Upper lobe of right lung (tissue), 1 donor: ENCODE measurements at places on chromosomes 2 and 18. TPM values are rescaled to one million over a fixed set of nuclear protein-coding genes. Genes with fewer than 3 reads are reported as not detected.

DNA sequence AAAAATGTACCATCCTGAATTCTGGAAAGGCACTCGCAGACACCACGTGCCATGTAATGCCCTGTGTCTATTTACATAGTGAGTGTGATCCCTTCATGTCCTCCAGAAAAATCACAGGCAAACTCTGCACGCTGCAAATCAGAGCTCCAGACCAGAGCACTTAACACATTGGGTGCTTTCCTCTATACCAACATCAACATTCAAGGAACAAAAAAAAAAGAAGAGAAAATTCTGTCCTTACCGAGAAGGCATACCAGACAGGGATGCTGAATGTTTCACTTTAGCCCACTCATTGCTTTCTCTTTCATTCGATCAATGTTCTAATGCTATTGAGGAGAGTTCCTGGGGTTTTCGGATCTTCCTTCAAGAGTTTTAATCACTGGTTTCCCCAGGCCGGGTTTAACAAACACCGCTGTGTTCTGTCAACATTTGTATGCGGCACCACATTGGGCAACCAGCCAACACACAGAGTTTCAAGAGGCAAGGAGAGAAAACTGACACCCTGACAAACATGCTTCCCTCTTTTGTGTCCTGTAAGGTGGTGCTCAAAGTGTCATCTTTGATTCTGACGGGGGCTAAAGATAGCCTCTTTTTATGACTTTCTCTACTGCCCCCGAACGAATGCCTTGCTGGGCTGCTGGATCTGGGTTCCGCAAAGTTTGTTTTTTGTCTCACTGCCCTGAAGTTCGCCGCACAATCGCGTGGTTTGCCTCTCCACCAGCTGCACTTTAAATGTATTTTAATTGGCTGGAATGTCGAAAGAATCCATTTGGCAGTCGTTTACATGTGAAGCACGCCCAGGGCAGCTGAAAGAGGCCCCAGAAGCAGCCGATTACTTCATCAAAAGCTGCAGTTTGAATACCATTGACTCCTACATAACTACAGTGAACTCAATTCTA is 106.4 kb upstream of the NCKAP5 start:
- H3K4me1 ChIP-seq, result peaks cover 23% of the 10 kb centered on the region
- DNase-seq, result peak; percentile 66
- no peaks in the 10 kb centered on the region for H3K36me3 ChIP-seq

Gene NAPG
- total RNA-seq, result 29.1 TPM

- DNase-seq, result no peak
- H3K4me1 ChIP-seq, result peaks cover 6% of the 10 kb centered on the region
- no peak overlapping the region for H3K4me3 ChIP-seq
- no peak overlapping the region for H3K27ac ChIP-seq
- no peaks in the 10 kb centered on the region for H3K27me3 ChIP-seq
Measured at GRCh38 chr2:9637330-9637729, 6.5 kb upstream of the YWHAQ start.

- no peak overlapping the region for H3K4me3 ChIP-seq
- no peak overlapping the region for H3K27ac ChIP-seq
- H3K36me3 ChIP-seq, result no peaks in the 10 kb centered on the region
- no peaks in the 10 kb centered on the region for H3K4me1 ChIP-seq
- no peak for DNase-seq
Measured at GRCh38 chr2:150572961-150573395, 85.5 kb upstream of the RND3 start.

GRCh38 chr2:125224830-125225229 is 1199.7 kb downstream of the CNTNAP5 start:
- no peak overlapping the region for H3K4me3 ChIP-seq
- H3K27ac ChIP-seq, result no peak overlapping the region
- no peak for DNase-seq

Gene PPP1R1C
- total RNA-seq, result 5.8 TPM

Gene RDH14
- 22.4 TPM for total RNA-seq

Gene SERPINB12
- total RNA-seq, result not detected

DNA sequence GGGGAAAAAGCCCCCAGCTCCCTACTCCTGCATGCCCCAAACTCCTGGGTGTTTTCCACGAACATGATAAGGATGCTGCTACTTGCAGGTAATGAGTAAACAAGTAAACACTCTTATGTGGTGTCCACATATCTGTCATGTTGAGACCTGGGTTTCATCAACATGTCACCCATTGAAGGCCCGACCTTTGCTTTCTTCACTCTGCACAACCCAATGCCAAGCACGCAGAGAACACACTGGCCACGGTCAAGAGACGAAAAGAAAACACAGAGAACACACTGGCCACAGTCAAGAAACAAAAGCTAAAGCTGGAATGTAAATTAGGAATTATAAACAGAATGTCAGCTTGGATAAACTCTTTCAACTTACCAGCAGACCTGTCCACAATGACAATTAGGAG is 143.1 kb downstream of the TTC32 start:
- no peak for DNase-seq
- H3K27ac ChIP-seq, result no peak overlapping the region
- no peaks in the 10 kb centered on the region for H3K27me3 ChIP-seq
- H3K36me3 ChIP-seq, result no peaks in the 10 kb centered on the region

DNA sequence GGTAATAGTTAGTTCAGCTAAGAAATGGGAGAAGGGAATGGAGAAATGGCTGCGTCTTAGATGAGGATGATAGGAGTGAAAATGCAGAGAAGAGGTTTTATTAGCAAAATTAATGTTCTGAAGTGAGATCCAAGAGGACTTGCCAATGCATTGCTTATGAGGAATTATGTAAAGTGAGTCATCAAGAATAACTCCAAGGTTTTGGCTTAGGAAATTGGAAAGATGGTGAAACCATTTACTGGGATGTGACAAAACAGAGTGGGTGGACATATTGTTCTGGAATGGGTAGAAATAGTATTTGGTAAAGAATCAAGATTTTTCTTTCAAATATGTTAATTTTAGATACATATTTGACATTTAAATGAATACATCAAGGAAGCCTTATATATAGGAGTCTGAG is 306.6 kb upstream of the CYRIA start:
- no peaks in the 10 kb centered on the region for H3K36me3 ChIP-seq
- no peaks in the 10 kb centered on the region for H3K27me3 ChIP-seq
- no peak for DNase-seq
- H3K4me3 ChIP-seq, result no peak overlapping the region
- H3K27ac ChIP-seq, result no peak overlapping the region

GRCh38 chr2:197045115-197045514 is 118.6 kb upstream of the PGAP1 start:
- no peak for DNase-seq
- no peaks in the 10 kb centered on the region for H3K27me3 ChIP-seq
- peaks cover 4% of the 10 kb centered on the region for H3K36me3 ChIP-seq

- peaks cover 13% of the 10 kb centered on the region for H3K4me1 ChIP-seq
- H3K27ac ChIP-seq, result no peak overlapping the region
- no peaks in the 10 kb centered on the region for H3K27me3 ChIP-seq
- no peak for DNase-seq
Measured at GRCh38 chr18:13416208-13416607, 197.6 kb downstream of the LDLRAD4 start.

Gene NTSR2
- not detected for total RNA-seq
